CD4-positive, alpha-beta memory T cell (primary cell): ENCODE measurements at places on chromosomes 7 and 10.

DNA sequence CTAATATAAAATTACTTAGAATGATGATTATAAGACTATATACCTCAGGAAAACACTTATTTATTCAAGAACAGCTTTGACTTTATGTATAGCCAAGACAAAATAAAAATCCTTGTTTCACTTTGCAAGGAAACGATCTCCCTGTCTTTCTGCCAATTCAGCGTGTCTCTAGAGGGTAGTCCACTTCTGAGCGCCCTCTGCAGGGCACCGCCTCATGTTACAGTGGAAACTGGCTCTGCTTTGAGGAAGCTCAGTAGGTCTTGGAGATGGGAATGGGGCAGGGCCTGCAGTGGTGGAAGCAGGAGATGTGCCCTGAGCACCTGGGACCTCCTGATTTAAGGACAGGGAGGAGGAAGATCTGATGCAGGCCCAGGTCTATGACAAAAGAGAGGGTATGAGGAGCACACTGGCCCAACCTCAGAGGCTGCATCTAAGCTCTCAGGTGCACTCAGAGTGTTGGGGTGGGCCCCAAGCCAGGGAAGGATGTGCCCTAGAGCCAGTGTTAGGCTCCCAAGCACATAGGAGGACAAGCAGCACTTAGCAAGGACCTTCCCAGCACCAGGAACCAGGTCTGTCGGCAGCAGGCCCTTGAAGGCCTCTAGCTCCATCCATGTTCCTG lies 481.0 kb downstream of the TNS3 start:
- DNase-seq, result no peak

DNA sequence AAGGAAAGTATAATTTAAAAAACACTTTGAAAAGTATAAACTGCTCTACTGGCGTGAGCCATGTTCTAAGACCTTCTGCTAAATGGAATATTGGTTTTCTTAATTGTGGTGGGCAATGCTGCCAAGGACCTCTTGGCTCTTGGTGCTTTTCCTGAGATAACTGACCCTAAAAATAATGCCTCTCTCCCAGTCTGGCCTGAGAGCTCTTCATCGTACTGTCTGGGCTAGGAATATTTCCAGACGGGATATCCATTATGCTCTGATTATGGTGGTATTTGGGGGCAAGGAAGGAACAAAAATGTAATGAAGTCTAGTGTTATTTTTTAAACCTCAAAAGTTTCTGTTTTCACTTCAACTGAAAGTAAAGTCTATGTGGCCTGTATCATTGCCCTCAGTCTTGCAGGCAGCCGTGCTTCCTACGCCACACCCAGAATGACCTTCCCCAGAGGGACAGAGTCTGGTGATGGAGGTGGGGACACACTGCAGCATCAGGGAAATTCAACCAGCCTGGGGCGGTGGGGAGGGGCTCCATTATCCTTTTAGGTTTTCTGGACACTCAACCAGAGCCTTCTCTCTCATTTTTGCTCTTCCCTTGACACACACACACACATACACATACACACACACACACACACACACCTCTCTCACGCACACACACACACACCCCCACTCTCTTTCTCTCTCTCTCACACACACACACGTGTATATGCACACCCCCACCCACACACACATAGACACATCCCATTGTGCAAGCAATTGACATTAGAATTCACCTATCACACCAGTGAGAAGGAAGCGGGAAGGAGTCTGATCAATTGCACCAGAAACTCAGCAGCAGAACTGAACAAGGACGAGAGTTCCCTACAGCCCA lies 99.6 kb downstream of the LRRC18 start:
- DNase-seq, result no peak

DNA sequence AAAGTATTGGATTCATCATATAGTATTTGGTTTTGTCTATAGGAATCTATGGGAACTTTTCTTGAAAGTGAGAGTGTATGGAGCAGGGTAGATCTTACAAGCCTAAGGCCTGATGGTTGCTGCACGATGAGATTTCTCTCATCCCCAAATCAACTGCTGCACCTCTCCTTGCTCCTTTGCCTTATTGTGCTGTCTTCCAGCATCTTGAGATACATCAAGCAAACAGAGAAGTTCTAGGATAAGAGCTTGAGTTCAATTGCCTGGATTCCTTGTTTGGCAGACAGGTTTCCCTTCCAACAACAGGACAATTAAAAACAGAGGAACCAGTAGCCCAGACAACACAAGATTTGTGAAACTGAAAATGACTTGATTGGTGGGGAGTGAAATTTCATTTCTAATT lies 56.6 kb downstream of the CPED1 start:
- no peak for DNase-seq

DNA sequence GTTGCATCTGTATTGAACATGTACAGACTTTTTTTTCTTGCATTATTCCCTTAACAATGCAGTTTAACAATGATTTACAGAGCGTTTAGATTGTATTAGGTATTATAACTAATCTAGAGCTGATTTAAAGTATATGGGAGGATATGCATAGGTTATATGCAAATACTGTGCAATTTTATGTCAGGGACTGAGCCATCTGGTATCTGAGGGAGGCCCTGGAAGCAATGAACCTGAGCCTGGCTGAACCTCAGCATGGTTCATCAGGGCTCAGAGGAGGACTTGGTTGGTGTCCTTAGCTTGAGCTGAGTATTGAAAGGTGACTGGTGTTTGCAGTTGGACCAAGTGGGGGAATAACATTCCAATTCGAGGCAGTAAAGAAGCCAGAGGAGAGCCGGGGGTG lies 4.8 kb downstream of the ADCK2 start:
- DNase-seq, result no peak

DNA sequence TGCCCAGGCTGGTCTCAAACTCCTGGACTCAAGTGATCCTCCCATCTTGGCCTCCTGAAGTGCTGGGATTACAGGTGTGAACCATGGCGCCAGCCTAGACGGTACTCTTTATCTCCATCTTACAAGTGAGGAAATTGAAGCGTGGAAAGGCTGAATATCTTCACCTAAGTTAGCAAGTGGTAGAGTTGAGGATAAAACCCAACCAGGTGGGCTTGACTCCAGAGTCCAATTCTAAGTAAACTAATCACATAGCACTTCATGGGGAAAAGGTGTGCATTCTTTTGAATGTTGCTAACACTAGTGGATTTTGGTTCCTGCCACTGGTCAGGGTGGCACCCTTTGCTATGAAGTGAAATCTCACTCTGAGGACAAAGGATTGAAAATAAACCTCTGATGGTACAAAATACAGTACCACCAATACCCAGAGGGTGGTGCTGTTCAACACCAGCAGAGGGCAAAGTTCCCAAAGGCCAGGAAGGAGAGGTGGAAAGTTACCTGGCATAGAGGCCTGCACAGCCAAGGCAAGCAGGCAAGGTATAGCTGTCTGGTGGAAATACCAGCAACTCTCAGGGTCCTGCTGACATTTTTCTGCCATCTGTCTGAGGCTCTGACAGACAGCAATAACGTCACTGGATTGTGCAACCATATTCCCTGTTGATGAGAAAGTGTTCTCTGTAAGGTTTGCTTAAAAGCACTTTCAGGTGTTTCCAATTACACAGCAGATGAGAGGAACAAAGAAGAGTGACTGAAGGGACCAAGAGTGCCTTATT lies 17.6 kb downstream of the ZDHHC16 start:
- peak; percentile 50 for DNase-seq

DNA sequence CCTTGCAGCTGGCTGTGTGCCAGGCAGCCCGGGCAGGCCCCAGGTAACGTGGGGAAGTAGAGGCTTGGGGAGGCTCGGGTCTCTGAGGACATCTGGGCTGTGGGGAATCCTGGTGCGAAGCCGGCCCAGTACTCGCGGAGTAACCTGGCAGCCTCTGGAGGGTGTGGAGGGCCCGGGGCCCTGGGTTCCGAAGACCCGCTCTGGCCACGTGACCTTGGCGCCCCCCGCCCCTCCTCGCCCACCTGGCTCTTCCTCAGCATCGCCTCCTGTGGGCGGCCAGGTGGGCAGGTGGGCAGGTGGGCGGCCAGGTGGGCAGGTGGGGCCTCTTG lies 143.1 kb downstream of the WDR37 start:
- no peak for DNase-seq
